ENCODE measurements at places on chromosomes 13 and 19. TPM values are rescaled to one million over a fixed set of nuclear protein-coding genes. Genes with fewer than 3 reads are reported as not detected.

Gene PHLDB3
- 2.1 TPM for total RNA-seq

Gene PSPN
- total RNA-seq: 0.77 TPM

Gene CDC42EP5
- 5.1 TPM for total RNA-seq

Gene PRR22
- total RNA-seq: not detected

Gene PIAS4
- 9.9 TPM for total RNA-seq

Gene S1PR5
- 1.7 TPM for total RNA-seq

Gene FBN3
- not detected for total RNA-seq

Gene SLITRK6
- total RNA-seq: 5.0 TPM

Gene WASF3
- total RNA-seq: 6.8 TPM

Gene ZGLP1
- 0.18 TPM for total RNA-seq

Gene SWSAP1
- 1.0 TPM for total RNA-seq

Gene GPR183
- total RNA-seq: 0.14 TPM

Gene TYROBP
- total RNA-seq: not detected

Gene NRTN
- total RNA-seq: 0.23 TPM

Gene VMAC
- 3.1 TPM for total RNA-seq

Gene FUT1
- not detected for total RNA-seq

Gene ZNF844
- not detected for total RNA-seq

Gene PTGER1
- not detected for total RNA-seq

Gene SHISA7
- not detected for total RNA-seq

Gene CYP2F1
- total RNA-seq: not detected

Gene HCN2
- total RNA-seq: 4.5 TPM

Gene PCDH17
- 3.6 TPM for total RNA-seq

Gene DENND1C
- not detected for total RNA-seq

Gene TINCR
- total RNA-seq: 2.3 TPM

Gene ADGRE3
- not detected for total RNA-seq

Gene ASPDH
- total RNA-seq: not detected
